Right hindlimb (tissue), 1 donor: ENCODE measurements at places on chromosomes 3 and 15.

DNA sequence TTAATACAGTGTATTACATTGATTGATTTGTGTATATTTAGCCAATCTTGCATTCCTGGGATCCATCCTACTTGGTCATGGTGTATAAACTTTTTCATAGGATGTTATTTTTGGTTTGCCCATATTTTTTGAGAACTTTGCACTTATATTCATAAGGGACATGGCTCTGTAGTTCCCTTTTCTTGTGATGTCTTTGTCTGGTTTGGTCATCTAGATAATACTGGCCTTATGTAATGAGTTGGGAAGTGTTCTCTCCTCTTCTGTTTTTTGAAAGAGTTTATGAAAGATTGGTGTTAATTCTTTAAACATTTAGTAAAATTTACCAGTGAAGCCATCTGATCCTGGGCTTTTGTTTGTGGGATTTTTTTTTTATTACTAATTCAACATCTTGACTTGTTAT lies 9.6 kb downstream of the CHST13 start:
- DNase-seq, result no peak

DNA sequence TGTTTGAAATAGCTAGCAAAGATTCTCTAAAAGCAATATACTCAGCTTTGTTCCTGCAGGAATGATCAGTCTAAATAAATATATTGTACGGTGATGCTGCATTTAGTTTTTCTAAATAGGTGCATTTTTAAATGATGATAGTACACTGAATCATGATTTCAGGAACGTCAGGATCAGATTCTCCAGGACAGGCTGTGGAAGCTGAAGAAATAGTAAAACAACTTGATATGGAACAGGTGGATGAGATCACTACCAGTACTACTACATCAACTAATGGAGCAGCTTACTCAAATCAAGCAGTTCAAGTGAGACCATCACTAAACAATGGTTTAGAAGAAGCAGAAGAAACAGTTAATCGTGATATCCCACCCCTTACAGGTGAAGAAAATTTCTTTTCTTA lies 46.3 kb upstream of the EIF3J start:
- no peak for DNase-seq

- no peak for DNase-seq
Measured at GRCh38 chr3:170889132-170889531, 19.1 kb upstream of the RPL22L1 start.

- DNase-seq, result no peak
Measured at GRCh38 chr3:53890726-53891475, 758 bp downstream of the SELENOK start.

- DNase-seq, result peak; percentile 77
Measured at GRCh38 chr3:125003369-125003853, 52.4 kb downstream of the HEG1 start.

DNA sequence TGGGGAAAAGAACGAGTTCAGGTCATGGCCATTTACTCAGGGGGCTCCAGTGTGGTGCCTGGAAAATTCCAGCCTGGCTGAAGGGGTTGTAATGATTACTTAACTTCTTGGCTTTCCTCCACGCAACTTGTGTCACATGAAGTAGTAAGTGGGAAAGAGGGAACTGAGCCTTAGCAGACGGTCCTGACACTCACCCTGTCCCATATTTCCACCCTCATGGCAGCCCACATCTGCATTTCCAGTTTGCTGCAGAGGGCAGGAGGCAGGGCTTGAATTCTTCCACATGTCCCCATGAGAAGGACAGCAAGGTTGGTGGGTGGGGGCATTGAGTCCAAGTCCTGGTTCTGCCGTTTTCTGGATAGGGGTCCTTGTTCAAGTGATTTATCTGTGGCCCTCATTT lies 7.8 kb upstream of the CAMP start:
- DNase-seq, result peak; percentile 35

GRCh38 chr3:154955907-154956533 lies 124.1 kb upstream of the MME start:
- DNase-seq, result no peak

GRCh38 chr15:34642247-34642646 lies 58.8 kb upstream of the GOLGA8B start:
- DNase-seq, result no peak

DNA sequence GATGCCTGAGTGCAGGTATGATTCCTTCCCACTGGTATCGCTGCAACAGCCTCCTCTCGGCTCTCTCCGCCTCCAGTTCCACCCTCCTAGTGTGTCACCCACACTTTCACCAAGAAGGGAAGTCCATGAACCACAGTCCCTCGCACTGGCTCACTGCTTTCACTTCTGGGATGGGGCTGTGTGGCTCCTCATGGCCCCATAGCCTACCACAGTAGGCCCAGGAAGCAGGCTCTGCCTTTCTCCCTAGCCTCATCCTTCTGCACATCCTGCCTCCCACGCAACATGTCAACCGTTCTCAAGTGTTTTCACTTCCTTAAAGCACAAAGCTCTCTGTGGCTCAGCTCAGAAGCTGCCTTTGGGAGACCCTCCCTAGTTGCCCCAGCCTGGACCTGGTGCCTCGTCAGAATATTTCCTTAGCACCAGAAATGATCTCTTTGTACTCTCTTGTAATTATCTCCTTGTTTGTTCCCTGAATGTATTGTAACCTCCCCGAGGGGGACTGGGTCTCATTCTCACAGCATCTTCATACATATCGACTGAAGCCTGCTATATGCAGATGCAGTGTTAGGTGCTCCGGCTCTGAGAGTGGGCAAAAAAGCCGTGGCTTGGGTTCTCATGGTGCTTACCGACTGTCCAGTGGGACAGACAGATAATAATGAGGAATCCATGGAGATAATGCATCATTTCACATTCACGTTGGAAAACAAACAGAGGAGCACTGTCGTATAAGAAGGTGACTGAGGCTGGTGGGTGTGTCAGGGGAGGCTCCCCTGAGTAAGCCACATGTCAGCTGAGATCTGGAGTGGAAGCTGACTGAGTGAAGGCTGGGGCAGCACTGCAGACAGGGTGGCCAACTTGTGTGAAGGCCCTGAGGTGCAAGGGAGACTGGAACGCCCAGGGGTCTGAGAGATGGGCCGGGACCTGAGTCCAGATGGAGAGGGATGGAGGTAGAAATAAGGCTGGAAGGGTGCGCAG lies 107.1 kb downstream of the DGKG start:
- no peak for DNase-seq

DNA sequence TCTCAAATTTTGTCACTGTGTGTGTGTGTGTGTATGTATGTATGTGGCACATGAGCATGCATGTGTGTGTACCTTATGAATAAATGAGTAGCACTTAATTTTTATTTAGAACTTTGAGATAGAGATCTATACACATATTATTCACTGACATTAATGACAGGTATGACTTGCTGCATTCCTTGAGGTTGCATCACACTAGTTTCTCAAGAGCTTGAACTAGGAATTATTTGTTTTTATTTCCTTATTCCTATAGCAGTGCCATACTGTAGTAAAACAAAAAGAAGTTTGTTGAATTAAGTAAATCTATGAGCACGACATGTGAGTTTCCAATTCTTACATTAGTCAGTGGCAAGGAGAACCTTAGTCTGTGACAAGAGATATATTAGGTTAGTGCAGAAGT lies 943.9 kb downstream of the ROBO1 start:
- no peak for DNase-seq

- no peak for DNase-seq
Measured at GRCh38 chr3:124966521-124967445, 32.2 kb upstream of the MUC13 start.

DNA sequence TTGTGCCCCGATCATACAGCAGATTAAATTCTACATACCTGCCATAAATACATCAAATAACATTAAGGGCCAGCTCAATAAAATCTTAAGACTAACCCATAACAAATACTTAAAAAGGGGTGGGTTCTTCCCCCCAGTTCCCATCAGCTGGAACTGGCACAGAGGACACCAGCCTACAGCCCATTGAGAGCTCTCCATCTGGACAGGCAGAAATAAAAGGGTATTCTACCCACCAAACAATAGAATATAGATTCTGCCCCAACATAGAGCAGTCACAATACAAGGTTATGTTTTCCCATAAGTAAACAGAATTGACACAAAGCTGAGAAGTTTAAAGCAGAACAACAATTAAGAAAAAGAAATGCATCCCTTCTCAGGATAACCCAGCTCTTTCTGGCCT lies 11.9 kb downstream of the CPOX start:
- no peak for DNase-seq

DNA sequence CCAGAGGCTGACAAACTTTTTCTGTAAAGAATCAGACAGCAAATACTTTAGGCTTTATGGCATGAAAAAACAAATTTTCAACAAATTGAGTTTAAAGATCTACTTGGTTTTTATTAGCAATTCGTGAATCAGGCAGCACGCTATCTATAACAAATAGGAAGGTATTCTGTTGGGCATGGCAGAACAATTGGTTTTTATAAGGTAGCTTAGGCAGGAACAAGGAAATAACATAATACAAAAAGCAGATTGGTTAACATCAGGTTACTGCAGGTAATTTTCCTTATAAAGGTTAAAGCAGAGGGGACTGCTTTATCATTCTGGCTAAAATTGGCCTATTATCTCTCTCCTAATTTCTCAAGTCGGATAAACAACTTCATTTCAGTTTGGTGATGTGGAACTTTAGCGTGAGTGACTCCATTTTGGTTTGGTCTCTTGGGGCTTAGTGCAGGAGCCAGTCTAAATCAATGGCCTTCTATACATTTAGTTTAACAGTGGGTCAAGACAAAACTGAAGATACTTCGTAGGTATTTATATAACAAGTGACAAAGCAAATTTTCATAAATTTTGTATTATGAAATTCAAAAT lies 26.8 kb downstream of the ZBTB38 start:
- no peak for DNase-seq

DNA sequence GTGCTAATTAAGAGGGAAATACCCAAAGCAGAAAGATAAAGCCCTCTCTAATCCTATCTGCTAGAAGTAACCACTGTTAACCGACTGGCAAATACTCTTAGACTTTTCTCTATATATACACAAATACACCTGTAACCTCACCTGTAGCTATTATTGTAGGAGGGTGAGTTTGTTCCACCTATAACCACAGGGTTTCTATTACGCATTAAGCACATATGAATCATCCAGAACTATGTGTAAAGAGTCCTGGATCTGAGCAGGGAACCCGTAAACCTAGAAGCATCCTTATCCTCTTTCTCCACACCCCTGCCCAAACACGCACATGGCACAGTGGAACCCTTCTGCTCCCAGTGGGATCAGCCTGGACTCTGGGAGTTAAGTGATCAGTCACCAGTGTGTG lies 172.8 kb upstream of the C2CD4B start:
- no peak for DNase-seq
